ENCODE measurements at places on chromosomes 5 and 9. TPM values are rescaled to one million over a fixed set of nuclear protein-coding genes. Genes with fewer than 3 reads are reported as not detected.

The PLAC8L1 gene
- total RNA-seq: 0.34 TPM

The HMCN2 gene
- 0.23 TPM for total RNA-seq

The PCDHB11 gene
- total RNA-seq: 3.9 TPM

The TMOD1 gene
- total RNA-seq: not detected

The NUDT12 gene
- total RNA-seq: 6.4 TPM

The NCS1 gene
- total RNA-seq: 27.7 TPM

The GGTA1 gene
- total RNA-seq: not detected

The PCDHGA9 gene
- 2.7 TPM for total RNA-seq

The PCDHB8 gene
- 6.6 TPM for total RNA-seq

The TMED9 gene
- 92.8 TPM for total RNA-seq

The PCDHB9 gene
- total RNA-seq: 4.1 TPM

The NR5A1 gene
- 0.08 TPM for total RNA-seq

The GDF9 gene
- 0.16 TPM for total RNA-seq

The SMIM33 gene
- not detected for total RNA-seq

The SLC1A1 gene
- 10.5 TPM for total RNA-seq

The NR2F1 gene
- 9.3 TPM for total RNA-seq

The WDR38 gene
- not detected for total RNA-seq

The TAF11L10 gene
- not detected for total RNA-seq

The LCN10 gene
- 0.15 TPM for total RNA-seq

The NIM1K gene
- 0.45 TPM for total RNA-seq

The SLC25A2 gene
- total RNA-seq: not detected
